ENCODE measurements at places on chromosomes 5 and 9. TPM values are rescaled to one million over a fixed set of nuclear protein-coding genes. Genes with fewer than 3 reads are reported as not detected.

- no peaks in the 10 kb centered on the region for H3K27me3 ChIP-seq
- H3K4me1 ChIP-seq, result peaks cover 31% of the 10 kb centered on the region
- no peak overlapping the region for H3K4me3 ChIP-seq
- no peak overlapping the region for H3K27ac ChIP-seq
- H3K36me3 ChIP-seq, result no peaks in the 10 kb centered on the region
These were observed 106.3 kb upstream of the TRIM32 start for GRCh38 chr9:116580853-116581252.

GRCh38 chr5:154782326-154782725, 27.1 kb downstream of the LARP1 start:
- peaks cover 39% of the 10 kb centered on the region for H3K4me1 ChIP-seq
- DNase-seq, result no peak
- H3K27me3 ChIP-seq, result no peaks in the 10 kb centered on the region
- no peaks in the 10 kb centered on the region for H3K36me3 ChIP-seq
- H3K4me3 ChIP-seq, result no peak overlapping the region

DNA sequence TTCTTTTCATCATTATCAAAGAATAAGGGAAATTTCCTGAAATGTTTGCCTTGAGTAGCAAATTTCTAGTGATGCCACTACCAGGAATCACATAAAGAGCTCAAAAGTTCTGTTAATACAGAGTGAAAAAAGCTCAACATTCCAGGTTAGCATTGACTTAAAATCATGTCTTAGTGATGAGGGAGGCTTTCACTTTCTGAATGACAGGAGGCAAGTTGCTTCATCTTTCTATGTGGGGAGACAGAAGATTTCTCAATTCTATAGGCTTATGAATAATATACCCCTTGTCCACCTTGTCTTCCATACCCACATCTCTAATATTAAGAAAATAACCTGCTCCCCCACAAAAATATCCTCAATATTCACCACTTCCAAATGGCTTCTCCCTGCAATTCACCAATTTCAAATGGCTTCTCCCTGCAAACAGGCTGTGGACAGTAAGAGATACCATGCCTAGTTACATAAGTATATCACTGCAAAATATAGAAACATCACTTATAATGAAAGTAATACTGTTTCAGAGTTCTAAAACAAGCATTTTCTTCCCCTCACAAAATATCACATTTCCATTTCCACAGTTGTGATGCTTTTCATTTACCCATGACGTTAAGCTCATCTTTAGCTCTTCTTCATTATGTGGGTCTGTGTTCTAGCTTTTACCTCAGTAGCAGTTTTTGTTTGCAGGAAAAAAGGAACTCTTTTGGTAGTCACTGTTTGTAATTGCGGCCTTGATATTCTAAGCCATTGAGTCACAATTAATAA, 2.2 kb upstream of the JAK2 start:
- no peak overlapping the region for H3K4me3 ChIP-seq
- H3K27ac ChIP-seq, result no peak overlapping the region
- H3K36me3 ChIP-seq, result no peaks in the 10 kb centered on the region
- DNase-seq, result no peak
- H3K27me3 ChIP-seq, result no peaks in the 10 kb centered on the region

GRCh38 chr9:37902796-37903646, 906 bp downstream of the SLC25A51 start:
- peak overlapping the region; percentile 91 for H3K27ac ChIP-seq
- peaks cover 18% of the 10 kb centered on the region for H3K4me1 ChIP-seq

The SPAAR gene
- total RNA-seq, result not detected
